ENCODE measurements at places on chromosomes 1 and 21.
A peak's percentile ranks its signal among the peaks of the same experiment; 100 is the strongest.

DNA sequence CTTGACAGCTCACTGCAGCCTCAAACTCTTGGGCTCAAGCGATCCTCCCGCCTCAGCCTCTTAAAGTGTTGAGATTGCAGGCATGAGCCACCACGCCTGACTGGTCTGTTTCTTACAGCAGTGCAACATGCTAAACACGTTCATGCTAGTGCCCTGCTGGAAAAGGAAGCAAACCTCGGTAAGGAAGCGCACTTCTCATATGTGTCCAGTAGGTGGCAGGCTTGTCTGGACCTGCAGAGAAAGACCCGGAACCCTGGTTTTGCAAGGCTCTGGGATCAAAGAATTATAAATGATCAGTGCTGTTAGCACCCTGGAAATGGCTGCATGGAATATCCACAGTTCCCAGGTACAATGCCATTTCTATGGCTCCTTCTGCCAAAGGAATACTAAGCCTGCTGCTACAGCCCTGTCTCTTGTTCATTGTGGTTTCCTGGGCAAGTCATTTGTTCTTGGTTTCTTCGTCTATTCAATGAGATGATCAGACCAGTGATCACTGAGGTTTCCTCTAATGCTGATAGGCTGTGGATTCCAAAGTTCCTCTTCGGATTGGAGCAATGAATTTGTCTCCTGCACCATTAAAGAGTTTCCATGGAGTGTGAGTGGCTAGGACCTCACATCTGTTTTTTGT is 15.9 kb downstream of the RNU5D-1 start:
- no peak for DNase-seq

GRCh38 chr1:230064283-230064682 is 2.8 kb upstream of the GALNT2 start:
- no peak for DNase-seq

DNA sequence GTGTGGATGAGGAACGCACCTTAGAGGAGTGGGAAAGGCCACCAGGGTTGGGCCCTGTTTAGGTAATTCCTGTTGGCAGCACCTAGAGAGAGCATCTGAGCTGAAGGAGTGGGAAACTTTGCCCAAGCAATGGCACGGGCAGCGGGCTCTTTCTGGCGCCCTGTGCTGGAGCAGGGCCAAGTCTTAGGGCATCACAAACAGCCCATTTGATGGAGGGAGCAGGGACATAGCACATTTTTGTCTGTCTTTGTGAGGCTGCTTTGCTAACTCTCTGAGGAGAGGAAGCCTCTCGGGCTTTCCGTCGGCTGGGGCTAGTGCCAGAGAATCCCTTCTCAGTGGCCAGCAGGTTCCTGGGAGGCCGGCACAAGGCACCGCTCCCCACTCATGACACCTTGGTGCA is 22.5 kb upstream of the CNTN2 start:
- DNase-seq, result no peak

DNA sequence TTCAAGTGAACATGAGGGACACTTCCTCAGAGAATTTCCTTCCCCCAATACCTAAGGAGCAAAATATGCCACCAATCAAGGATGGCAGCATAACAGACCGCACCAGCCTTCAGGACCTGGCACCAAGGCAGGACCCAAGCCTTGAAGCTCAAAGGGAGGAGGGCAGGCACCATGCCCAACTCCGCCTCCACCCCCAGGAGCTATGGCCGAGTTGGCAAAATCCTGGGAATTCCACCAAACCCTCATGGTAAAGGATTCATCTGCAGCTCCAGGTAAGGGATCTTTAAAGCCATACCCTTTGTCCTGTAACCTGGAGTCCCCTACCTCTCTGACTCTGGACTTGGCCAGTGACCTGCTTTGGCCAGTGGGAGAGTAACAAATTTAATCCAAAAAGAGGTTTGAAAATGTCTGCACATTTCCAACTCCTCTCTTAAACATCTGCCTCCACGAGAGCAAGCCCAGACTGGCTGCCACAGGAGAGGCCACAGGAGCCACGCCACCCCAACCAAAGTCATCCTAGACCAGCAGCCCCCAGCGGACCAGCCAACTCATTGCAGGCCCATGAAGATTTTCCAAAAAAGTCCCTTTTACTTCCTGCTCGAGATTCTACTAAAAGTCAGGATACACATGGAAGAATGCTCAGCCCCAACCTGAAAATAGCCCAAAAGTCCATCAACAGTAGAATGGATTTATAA is 41.9 kb downstream of the NPHP4 start:
- DNase-seq, result no peak

- no peak for DNase-seq
Measured at GRCh38 chr1:111937147-111937725, 52.2 kb downstream of the KCND3 start.

- no peak for DNase-seq
Measured at GRCh38 chr1:113269168-113269963, 120.9 kb upstream of the MAGI3 start.

- no peak for DNase-seq
Measured at GRCh38 chr1:17308593-17308992, 596 bp downstream of the PADI4 start.

GRCh38 chr21:29621525-29621924 is 318.3 kb downstream of the GRIK1 start:
- no peak for DNase-seq

- DNase-seq, result no peak
Measured at GRCh38 chr21:31075848-31076247, 37.6 kb upstream of the KRTAP19-8 start.

DNA sequence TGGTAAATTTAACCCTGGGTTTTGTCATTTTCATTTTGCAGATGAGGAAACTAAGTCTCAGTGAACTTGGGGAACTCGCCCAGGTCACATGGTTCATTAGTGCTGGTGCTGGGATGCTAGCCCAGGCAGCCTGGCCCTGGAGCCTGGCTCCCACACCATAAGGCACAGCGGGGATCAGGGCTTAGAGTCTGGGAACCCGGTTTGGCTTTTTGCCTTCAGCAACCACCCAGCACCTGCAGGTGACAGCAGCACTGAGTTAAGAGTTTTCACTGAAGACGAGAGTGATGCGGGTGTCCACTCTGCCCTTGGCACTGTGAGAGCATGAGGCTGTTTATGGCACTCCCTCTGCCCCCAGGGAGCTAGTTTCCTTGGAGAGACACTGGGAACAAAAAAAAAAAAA is 18.4 kb upstream of the CD101 start:
- DNase-seq, result no peak

DNA sequence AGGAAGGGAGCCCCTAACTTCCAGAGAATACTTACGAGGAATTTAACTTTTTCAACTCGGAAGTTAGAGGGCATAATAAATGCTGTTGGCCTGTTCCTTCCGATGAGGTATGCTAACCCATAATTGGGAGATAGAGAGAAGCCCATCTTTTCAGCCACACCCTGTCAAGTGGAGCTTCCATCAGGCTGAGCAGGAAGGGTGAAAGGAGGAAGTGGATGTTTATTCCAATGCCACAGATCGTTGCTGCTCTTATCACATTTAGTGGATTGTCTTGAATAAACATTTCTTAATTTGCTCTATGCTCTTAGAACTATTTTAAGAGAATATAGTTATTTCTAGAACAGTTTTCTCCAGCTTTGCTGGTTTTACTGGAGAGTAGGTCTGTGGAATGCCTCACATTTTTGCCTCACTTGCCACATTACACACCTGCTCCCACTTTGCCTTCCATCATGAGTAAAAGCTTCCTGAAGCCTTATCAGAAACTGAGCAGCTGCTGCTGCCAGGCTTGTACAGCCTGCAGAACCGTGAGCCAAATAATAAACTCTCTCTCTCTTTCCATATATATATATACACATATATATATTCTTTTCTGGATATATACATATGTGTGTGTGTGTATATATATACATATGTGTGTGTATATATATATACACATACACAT is 60.0 kb upstream of the RGS21 start:
- no peak for DNase-seq

DNA sequence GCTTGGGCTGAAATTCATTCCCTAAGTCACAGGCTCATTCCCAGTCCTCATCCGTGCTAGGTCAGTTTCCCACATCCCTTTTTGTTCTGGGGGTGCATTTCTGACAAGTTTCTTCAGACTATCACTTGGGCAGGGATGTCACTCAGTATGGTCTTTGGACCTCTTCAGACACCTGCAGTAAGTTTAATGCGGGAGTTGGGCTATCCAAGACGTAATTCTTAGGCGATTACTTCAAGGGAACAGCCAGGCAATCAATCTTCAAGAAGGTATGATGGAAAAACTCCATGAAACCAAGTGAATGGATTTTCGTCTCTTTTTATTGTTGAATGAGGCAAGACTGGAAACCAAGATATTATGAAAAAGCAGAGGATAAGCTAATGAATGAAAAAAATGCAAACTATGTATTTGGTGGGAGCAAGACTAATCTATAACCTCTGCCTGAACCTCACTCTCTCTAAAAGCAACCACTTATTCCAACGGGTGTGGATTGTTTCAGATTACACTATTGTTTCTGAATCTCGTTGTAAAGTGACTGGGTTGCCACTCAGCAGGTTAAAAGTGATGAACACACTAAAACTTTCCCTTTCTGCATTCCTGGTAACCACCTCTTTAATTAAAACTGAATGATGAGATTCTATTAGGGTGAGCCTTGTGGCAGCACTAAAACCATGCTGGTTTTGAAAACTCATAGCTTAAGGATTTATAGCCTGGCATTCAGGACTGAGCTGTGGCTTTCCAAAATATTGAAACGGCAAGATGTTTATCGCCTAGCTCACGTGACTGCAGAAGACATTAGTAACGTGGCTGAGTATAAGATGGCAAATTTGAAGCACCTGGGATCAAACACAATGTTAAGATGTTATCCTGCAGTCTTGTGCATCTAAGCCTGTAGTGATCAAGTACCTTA is 1.1 kb downstream of the RASAL2 start:
- no peak for DNase-seq

DNA sequence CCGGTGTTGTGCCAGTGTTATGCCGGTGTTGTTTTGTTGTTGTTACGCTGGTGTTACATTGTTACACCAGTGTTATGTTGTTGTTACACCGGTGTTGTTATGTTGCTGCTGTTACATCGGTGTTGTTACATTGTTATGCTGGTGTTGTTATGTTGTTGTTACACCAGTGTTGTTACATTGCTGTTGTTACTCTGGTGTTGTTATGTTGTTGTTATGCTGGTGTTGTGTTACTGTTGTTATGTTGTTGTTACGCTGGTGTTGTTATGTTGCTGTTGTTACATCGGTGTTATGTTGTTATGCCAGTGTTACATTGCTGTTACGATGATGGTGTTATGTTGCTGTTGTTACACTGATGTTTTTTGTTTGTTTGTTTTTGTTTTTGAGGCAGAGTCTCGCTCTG is 24.1 kb downstream of the H6PD start:
- DNase-seq, result no peak

DNA sequence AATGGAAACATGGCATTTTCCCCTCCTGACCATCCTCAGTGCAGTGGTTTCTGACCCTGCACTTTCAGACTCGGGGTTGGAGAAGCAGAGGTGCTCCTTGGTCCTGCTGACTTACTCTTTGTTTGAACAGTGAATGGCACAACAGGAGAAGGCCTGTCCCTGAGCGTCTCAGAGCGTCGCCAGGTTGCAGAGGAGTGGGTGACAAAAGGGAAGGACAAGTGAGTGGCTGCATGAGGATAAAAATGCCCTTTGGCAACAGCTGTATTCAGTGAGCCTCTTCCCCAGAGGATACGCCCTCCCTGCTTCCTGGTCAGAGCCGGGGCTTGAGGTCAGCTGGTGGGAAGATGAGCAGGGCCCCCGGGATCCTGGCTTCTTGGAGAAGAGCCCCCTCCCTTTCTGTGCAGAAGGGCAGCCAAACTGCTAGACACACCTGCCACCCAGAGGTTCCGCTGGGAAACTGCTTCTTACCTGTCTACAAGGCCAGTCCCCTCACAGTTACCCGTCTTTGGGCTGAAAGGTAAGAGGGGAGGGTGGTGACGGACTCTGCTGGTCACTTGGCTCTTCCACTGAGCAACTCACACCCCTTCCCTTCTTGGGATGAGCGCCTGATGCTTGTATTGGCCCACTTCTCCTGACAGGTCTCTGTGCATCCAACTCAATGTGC is 16.6 kb downstream of the NPL start:
- DNase-seq, result no peak

- DNase-seq, result no peak
Measured at GRCh38 chr1:247173431-247173830, 1.6 kb upstream of the ZNF124 start.

- no peak for DNase-seq
Measured at GRCh38 chr1:51175278-51175677, 60.8 kb upstream of the RNF11 start.

DNA sequence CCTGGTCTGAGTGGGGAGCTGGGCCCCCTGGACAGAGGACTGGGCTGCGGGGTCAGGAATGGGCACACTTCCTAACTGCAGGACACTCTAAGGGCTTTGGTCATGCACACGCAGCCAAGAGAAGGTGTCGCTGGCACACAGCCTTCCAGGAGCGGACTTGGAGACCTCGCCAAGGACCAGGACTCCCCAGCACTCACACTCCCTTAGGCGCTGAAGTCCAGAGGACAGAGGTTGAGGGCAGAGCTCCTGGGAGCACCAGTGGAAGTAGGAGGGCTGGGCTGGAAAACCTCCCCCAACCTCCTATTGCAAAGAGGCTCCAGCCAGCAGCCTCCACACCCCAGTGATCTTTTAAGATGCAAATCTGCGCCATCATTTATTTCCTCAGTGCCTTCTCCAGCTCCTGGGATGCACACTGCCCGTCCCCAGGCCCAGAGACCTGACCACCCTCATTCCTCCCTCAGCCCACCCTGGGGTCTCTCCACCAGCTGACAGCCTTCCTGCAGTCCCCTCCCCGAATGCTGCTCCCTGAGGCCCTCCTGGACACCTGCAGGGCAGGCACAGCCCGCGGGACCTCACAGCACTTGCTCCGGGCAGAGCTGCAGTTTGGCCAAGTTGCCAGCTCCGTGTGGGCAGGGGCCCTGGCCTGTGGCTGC is 3.0 kb downstream of the TSPEAR start:
- no peak for DNase-seq

DNA sequence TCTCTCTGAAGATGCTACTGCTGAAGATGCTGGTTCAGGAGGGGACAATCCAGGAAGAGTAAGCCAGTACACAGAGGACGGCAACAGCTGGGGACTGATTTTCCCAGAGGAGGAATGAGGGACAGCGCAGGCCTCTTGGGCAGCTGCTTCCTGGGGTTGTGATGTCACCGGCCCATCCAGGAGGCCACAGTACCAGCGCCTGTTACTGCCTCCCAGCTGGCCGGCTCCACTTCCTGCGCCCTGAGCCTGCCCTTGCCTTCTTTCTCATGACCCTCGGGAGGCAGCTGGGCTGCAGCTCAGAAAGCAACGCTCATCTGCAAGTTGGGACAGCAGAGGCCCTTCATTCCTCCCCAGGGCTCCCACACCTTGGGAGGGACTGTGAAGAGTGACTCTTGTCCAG is 21.9 kb upstream of the ID3 start:
- DNase-seq, result no peak

DNA sequence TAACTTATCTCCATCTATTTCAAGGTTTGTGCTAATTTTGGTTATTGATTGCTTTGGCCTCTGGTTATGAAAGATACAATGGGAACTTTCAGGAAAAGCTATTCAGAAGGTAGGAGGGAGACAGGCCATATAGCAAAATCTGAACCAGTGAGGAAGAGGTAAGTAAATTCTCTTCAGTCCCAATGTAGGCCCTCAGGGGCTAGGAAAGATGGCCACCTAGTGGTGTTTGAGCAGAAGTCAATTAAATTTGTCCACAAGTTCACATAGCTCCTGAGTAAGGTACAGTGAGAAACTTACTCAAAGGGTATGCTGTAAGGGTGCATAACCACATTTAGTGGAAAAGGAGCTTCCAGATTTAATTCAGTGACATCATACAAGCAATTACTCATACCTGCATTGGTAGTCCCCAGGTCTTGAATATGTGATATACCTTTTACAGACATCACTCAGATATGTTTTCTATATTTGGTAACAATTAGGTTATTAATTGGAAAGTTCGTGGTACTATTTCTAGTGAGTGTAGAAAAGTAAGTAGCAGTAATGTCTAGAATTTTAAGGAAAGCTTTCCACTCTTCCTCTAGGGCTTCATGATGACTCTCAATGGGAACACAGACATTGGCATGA is 21.4 kb upstream of the FMO1 start:
- DNase-seq, result peak; percentile 84
